ENCODE measurements at places on chromosomes 11 and 22.
A peak's percentile ranks its signal among the peaks of the same experiment; 100 is the strongest.

GRCh38 chr11:111378861-111379601 lies at the start of gene POU2AF1:
TSS of gene POU2AF1 (minus strand) at chr11:111379275. CDS start at chr11:111379177, 98 bp downstream.
- no peak for DNase-seq

- no peak for DNase-seq
Observed at GRCh38 chr11:501001-501682, 5.9 kb downstream of the RNH1 start.

- no peak for DNase-seq
Observed at GRCh38 chr22:30324014-30324730, 2.6 kb downstream of the TBC1D10A start.

- DNase-seq, result no peak
Observed at GRCh38 chr22:25536589-25536988, 27.9 kb upstream of the GRK3 start.

GRCh38 chr11:44957776-44958564 lies 7.3 kb upstream of the TP53I11 start:
- no peak for DNase-seq

DNA sequence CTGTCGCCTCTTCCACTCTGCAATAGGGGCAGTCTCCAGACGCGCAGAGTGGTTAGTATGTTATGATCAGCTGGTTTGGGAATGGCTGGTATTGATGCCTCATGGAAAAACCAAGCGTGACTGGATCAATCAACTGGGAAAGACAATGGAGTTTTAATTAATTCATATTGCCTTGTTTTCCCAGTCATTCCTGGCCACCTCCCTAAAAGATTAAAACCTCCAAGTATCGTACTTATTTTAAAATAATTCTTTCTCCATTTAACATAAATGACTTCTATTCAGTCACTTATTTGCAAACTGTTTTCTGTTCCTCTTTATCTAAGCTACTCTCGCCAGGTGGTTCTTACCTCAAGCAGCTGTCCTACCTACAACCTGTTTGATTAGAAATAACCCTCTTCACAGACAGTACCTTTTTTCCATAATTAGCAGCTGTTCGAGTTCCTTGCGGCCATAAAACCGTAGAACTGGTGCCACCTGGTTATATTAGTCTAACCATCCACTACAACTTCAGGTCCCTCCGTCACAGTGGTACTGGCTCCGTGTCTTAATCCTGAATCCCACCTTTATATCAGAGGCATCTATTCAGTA lies 898 bp downstream of the ZNF215 start:
- DNase-seq, result no peak

GRCh38 chr11:135019899-135020298 lies 607.9 kb upstream of the B3GAT1 start:
- no peak for DNase-seq

DNA sequence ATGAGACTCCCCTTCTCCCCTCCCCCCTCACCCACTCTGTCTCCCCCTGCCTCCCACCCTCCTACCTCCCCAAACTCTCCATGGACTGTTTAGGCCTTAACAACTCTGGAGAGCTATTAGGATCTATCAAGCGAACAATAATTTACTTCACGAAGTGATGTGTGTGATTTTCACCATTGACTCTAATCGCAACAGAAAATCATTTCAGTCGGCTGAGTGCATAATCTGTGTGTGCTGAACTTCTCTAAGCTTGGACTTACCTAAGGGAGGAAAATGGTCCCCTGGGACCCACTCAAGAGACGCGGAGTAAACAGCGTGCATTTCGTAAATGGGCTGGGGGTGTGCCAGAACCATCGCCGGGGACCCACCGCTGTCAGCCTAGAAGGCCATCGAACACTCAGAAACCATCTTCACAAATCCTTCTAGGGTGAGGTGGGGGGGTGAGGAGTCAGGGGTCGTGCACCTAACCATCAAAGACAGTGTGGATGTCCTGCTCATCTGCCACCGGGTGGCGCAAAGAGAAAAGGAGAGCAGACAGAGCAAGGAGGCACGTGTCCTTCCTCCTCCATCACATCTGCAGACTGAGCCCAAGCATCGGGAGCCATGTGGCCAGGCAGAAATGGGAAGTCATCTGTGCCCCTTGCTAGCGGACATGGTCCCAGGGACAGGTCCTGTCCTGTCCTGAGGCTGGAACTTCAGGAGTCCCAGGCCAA lies 62.1 kb upstream of the NUP50 start:
- no peak for DNase-seq

DNA sequence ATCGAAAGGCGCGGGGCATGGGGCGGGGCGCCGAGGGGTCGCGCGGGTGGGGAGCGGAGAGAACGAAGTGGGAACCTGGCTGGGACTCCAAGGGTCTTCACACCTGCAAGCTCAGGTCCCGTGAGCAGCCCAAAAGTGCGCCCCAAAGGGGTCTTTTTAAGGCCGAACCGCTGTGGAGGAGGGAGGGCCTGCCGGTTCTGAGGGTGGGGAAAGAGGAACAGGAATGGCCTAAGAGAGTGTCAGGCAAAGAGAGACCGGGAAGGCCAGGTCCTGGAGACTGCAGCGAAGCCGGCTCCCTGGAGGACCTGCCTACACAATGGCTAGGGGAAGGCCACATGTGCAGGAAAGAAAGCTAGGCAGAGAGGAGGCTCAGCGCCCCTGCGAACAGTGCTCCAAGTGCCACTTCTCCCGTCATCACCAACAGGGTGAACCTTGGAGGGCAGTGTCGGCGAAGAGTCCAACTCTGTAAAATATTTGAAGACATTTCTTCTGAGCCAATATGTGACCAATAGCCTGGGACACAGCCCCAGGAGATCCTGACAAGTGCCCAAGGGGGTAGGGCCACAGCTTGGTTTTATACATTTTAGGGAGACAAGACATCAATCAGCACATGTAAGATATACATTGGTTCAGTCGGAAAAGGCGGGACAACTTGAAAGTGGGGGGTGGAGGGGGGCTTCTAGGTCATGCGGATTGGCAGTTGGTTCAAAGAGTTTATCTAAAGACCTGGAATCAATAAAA lies 710 bp upstream of the DGCR2 start:
- no peak for DNase-seq

DNA sequence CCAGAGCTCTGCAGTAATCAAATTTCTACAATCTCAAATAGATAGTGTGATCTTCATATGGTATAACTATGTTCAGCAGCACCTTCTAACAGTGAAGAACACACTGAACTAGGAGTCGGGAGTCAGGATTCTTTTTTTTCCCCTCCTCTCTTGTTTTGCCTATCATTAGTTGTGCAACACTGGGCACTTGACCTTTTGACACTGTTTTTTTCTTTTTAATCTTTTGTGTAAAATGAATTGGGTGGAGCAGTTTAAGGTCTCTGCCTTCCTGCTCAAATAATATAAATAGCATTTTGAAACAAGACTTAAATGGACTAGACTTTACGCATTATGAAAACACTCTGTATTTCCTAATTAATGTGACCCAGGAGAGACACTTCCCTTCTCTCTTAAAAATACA lies 39.7 kb downstream of the CTSC start:
- DNase-seq, result no peak

DNA sequence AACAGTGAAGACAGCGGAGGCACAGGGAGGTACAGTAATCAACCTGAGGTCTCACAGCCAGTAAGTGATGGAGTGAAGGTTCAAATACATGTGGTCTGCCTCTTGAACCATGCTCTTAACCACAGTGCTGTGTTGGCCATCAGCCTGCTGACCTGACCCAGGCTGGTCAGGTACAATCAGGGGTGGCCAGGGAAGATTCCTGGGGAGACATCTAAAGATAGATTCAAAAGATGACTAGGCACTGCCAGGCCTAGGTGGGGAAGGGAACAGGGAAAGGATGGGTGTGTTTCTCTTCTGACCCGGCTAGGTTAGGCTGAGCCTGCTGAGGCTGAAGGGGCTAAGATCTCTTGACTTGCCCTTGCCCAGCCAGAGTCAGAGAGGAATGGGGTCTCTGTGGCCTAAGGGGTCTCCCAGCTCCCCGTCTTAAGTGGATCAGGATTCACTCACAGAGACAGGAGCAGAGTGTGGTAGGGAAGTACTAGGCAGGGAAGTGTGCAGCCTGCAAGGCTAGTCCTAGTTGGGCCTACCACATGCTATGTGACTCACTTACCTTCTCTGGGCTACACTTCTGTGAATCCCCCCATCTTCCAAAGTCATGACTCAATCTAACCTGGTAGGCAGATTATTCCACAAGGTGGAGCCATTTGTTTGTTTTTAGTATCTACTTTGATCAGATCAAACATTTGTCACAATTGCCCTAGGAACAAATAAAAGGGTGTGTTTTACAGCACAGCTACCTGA lies 10.4 kb upstream of the SREBF2 start:
- DNase-seq, result no peak

GRCh38 chr22:41216984-41217383 lies 11.9 kb downstream of the L3MBTL2 start:
- peak; percentile 26 for DNase-seq

GRCh38 chr11:44563711-44564110 lies 1.8 kb upstream of the CD82 start:
- DNase-seq, result peak; percentile 54

DNA sequence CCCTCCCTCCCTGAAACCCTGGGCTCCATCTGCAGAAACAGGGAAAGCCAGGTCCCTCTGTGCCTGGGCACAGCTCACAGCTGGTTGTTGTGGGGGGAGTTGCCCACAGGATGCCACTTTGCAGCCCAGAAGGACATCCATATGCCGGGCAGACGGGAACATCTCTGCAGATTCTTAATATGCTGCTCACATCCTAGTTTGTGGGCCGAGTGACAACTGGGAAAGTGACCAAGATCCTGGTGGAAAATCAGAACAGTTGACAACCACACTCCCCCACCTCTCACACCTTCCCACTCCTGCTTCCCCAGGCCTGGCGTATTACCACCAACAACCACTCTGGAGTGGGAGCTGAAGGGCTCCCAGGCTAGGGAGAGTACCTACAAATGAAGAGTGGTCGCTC lies 7.3 kb upstream of the SCGB1A1 start:
- DNase-seq, result no peak

DNA sequence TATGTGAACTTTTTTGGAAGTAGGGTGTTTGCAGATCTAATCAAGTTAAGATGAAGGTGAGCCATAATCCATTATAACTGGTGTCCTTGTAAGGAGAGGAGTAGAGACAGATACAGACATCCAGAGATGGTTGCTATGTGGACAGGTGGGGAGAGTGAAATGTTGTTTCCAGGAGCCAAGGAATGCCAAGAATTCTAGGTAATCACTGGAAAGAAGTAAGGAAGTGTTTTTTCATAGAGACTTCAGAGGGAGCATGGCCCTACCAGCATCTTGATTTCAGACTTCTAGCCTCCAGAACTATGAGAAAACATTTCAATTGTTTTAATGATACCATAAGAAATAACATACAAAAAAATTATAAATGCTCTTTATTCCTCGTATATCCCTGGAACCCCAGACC lies 320.5 kb upstream of the ANO3 start:
- DNase-seq, result no peak

DNA sequence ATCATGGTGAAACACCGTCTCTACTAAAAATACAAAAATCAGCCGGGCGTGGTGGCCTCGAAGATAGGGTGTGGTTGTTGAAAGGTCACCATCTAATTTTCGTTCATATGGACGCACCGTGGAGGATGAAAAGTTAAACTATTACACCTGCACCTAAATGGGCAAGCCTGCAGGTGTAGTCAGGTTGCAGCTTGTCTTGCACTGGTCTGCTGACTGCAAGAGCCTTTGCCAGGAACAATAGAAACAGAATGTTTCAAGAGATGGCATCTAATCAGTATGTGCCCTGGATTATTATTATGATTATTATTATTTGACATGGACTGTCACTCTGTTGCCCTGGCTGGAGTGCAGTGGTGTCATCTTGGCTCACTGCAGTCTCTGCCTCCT lies 908 bp downstream of the NADSYN1 start:
- DNase-seq, result no peak

DNA sequence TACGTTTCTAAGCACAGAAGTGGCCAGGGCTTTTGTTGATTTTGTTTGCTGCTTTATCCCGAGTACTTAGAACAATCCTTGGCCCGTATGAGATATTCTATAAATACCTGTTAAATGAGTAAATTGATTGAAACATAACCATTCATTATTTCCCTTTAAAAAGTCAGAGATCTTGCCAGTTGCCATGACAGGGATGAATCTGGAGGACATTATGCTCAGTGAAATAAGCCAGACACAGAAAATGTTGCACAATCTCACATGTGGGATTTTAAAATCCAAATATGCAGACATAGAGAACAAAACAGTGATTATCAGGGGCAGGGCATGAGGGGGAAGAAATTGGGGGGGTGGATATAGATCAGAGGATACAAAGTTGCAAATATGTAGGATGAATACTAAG lies 1240.1 kb downstream of the LRRC4C start:
- DNase-seq, result no peak

DNA sequence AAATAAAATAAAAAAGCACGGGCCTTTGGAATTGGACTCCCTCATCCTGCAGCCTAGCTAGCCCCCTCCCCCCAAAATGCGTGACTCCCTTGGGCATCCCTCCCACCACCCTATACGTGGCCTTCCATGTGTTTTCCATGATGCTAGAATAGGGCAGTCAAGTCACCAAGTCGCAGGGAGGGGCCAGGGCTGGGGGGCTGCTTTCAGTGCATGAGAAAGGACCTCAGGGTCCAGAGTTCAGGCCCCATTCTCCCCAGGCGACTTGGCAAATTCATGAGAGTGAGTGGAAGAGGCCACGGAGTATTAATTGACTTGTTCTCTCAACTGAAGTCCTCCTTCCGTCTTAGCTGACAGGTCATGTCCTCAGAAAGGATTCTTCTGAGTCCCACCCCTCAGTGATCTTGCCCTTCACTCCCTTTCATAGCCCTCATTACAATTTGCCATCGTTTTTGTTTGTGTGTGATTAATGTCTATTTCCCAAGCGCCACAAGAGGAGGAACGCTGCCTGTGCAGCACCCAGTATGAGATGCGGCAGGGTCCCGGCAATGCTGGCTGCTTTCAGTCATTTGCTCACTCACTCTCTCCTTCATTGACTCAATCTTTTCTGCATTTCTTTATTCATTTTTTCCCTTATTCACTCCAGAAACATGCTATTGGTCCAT lies 17.4 kb downstream of the LRRC32 start:
- no peak for DNase-seq

GRCh38 chr11:7574491-7575130 lies 60.8 kb downstream of the PPFIBP2 start:
- no peak for DNase-seq

DNA sequence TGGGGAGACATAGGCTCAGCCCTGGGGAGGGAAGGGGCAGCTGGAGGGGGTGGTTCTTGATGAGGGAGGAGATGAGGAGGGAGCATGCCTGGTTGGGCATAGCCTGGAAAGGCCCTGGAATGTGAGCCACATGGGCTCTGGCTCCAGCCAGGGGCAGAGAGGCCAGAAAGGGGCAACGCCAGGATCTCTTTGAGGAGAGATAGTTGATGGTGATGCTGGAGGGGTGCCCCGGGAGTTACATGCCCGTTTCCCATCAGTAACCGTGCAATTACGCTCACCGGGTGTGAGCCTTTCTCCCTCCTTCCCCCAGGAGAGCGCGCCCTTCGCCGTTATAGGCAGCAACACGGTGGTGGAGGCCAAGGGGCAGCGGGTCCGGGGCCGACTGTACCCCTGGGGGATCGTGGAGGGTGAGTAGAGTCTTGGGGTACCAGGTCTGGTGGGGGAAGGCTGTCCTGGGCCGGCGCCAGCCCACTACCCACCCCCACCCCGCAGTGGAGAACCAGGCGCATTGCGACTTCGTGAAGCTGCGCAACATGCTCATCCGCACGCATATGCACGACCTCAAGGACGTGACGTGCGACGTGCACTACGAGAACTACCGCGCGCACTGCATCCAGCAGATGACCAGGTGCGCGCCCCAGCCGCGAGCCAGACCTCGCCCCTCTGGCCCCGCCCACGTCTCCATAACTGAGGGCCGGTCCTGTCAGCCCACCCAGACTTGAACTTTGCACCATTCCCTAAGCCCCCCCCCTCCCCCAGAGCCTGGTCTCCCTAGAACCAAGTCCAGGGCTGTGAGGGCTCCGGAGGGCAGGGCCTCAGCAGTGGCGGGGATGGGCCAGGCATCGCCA lies 1.8 kb upstream of the GP1BB start:
- no peak for DNase-seq

- no peak for DNase-seq
Observed at GRCh38 chr11:78127403-78127802, 12.0 kb downstream of the ALG8 start.
